ENCODE measurements at places on chromosomes 7 and 10.

GRCh38 chr10:64080071-64080470, 558.9 kb downstream of the REEP3 start:
- no peak for DNase-seq

- DNase-seq = no peak
Measured at GRCh38 chr7:70457883-70458680, 673.9 kb upstream of the GALNT17 start.

- DNase-seq = no peak
Measured at GRCh38 chr10:32413513-32413912, 32.4 kb upstream of the CCDC7 start.

GRCh38 chr7:44469461-44470134, 20.9 kb downstream of the NUDCD3 start:
- no peak for DNase-seq

DNA sequence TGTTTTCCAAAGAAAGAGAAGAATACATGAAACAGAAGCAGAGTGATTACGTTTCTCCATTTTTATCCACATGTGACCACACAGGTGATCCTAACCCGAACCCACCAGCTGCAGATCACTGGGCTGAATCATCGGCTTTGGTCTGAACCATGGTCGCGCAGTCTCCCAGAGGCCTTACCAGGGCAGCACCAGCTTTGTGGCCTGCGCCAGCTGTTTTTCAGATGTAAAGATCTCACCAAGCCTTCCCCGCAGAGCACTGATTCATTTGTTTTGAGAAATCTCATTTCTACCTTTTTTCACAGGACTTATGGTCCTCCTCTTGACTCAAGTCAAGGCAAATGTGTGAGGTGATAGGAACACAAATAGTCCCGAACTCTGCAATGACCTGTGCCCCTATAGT, 207.0 kb upstream of the PPP2R2D start:
- no peak for DNase-seq

DNA sequence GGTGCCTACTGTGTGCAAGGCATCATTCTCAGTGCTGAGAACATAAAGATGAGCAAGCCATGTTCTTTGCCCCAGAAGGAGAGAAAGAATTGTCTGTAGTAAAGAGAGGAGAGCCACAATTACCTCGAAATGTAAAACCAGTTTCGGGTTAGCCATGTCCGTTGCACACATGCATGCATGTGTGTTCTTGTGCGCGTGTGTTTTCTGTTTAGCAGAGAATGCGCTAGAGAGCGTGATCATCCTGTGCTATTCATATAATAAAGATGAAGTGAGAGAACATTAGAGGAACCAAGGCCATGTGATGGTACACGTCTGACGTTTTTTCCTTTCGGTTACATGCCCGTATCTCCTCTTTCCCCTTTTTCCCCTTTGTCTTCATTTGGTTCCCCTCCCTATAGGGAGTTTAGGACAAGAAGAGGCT, 158.2 kb downstream of the CELF2 start:
- no peak for DNase-seq

DNA sequence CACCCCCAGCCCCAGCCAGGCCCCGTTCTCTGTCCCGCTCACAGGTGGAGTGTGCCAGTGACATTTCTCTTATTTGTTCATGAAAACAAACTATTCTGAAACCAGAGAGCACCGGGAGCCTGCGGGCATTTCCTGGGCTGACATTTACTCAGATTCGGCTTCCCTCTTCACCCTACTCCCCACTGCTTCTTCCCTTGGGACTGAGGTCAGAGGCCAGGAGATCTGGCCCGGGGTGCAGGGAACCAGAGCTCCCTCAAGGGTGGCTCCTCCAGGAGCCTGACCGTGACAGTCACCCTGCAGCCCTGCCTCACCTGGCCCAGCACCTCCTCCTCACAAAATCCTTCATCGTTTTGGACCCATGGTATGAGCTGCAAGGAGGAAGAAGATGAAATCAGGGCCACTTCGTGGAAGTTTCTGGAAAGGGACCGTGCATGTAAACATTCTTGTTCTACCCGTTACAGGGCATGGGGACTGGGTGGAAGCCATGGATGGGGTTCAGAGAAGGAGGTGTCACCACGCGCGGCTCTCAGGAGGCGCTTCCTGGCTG, 12.2 kb downstream of the BHLHA15 start:
- DNase-seq = no peak

DNA sequence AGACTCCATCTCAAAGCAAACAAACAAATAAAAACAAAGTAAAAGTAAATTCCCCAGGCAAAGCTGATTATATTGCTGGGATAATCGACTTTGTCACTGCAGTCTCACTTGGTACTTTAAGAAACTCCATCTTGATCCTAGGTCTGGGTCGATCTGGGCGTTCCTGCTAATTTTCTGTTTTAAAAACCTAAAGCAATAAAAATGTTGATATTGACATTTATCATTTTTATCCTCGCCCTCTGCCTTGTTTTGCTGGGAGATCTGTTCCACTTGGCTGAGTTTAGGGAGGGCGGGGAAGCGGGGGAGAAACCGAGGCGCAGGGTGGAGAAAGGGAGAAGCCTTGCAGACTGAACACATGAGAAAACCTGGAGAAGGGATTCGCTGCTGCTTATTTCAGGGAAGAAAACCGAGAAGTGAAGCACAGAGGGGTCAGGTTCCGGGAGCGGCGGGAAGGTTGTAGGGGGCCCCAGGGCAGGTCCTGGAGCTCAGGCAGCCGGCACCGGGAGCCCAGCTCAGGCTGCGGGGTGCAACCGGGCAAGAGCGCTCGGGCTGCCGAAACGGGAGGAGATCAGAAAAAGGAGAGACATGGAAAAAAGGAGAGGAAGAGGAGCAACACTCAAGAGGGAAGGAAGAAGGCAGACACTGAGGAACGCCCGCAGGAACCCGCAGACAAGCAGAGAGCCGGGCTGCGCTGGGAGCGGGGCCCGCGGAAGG, 27.3 kb upstream of the KMT2C start:
- peak; percentile 32 for DNase-seq

DNA sequence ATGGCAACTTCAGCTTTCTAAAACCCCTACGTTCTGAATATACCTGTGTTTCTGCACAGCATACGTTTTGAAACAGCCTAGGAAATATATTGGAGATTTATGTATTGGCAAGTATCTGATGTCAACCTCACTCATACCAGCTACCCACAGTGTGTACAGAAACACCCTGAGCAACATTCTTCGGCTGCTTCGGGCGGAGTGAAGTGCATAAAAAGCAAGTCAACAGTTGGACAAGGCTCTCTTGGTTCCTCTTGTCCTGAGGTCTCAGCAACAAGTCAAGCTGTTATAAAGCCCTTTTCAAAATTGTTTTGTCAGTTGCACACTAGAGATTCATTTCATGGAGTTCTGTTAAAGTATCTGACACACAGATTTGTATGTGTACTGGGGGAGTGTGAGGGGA, 40.0 kb upstream of the PAPSS2 start:
- no peak for DNase-seq

DNA sequence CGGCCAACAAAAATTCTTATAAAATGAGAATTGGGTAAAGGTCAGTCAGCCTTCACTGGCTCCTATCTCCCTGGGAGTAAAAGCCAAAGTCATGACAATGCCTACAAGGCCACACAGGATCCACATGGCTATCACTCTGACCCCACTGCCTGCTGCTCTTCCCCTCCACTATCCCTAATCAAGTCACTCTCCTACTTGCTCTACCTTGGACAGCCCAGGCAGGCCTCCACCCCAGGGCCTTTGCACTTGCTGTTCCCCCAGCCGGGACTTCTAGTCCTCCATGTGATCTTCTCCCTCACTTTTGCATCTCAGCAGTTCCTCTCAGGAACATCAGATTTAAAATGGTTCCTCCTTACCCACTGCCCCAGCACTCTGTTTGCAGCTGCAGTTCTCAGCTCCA, 50.6 kb downstream of the PRR15 start:
- no peak for DNase-seq

DNA sequence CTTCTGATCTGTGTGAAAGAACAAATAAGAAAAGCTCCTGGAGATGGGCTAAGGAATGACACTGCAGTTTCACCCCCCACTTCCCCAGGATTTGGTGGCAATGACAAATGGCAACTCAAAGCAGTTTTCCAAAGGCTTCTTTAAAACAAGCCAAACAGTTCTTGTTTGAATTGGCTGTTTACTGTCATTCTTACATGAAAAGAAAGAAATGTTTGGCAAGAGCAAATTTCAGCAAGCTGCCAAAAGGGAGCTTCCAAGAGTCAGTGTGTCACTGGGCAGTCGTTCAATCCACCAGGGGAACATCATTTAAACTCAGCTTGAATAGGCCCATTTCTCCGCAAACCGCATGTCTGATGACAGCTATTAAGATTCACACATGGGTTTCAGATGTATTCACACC, 119.0 kb upstream of the RHOBTB1 start:
- DNase-seq = no peak

GRCh38 chr7:155533827-155534690, 12.3 kb downstream of the CNPY1 start:
- DNase-seq = no peak

DNA sequence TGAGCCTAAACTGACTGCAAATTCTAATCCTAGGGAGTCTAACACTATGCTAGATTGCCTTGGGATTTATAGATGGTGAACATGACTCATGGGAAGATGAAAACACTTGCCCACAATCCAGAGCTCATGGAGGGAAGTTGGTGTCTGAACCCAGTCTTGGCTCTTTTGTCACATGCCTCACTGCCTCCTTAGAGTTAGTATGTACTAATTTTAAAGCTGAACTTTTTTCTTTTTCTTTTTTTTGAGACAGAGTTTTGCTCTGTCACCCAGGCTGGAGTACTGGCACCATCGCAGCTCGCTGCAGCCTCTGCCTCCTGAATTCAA, 14.4 kb downstream of the MRPL32 start:
- no peak for DNase-seq

DNA sequence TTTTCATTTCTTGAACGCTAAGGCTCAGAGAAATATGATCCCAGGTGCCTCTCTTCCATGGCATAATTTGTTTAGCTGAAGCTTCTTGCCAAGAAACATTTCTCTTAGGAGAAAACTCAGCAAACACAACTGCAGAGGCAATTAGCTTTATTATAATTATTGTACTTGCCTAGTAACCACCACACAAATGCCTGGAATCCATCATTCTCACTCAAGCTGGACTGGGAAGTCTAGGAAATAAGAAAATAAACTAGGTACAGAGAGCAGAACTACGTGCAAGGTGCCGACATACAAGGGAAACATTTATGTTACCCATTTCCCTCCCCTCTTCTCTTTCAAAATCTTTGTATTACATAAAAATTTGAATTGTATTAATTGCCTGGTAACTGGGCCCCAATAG, 15.1 kb downstream of the SLC35B4 start:
- DNase-seq = no peak

- no peak for DNase-seq
Measured at GRCh38 chr10:129369566-129369965, 97.5 kb upstream of the MGMT start.

GRCh38 chr7:341841-342638, 52.1 kb downstream of the FOXL3 start:
- DNase-seq = no peak

DNA sequence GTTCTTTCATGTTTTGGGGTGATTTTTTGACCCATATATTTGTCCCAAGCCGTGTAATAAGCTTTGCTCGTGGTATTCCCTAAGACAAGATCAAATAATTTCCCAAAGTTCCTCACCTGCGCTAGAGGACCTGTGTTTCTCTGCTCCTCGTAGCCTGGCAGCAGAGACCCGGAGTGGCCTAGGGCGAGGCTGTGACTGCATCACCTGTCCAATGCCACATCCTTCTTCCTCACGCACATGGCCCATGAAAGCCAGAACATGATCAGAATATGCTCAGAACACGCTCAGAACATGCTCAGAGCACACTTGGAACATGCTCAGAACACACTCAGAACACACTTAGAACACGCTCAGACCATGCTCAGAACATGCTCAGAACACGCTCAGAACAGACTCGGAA, 23.8 kb downstream of the EN2 start:
- DNase-seq = no peak

GRCh38 chr7:41142904-41143473, 559.9 kb downstream of the INHBA start:
- no peak for DNase-seq

- no peak for DNase-seq
Measured at GRCh38 chr10:93996551-93996950, 2.8 kb downstream of the PLCE1 start.

DNA sequence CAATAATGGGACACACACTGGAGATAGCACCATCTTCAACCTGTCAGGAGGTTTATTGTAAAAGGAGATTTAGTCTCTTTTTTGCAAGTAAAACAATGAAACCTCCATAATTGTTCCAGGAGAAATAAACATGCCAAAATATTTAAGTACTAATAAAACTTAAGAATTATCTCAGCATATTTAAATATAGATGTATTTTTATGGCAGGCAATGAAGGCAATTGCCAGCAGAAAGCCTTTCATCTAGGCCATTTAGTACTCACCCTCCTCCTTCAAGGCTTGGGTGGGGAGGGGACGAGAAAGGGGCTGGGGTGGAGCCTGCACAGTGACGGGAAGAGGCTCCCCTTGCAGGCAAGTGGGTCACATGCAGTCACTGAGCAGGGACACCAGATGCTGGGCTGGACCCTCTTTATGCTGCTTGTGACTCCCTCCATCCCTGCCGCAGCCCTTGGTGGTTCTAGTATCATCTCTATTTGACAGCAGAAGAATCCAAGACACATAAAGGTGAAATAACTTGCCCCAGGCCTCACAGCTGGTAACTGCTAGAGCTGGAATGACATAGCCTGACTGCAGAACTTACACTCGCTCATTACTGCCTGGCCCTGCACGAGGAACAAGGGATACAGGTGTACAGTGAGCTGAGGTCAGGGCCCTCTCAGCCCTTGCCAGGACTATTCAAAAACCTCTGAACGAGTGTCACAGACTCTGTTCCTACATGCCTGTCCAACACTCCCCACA, 449.5 kb upstream of the ZMIZ1 start:
- DNase-seq = no peak

DNA sequence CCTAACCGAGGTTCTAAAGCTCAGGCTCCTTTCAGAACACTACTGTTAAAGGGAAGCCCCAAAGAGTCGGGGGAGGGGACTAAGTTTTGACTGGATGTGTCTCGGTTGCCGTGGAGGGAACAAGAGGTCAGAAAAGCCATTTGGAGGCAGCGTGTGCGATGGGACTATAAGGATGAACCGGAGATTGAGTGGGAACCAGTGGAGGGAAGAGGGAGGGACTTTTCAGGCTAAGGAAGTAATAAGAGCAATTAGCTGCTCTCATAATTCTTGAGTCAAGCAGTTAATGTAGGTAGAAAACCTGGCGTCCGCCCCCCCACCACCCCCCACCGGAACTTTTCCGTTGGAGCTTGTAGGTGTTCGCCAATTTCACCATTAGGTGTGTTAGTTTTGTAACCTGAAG, 491 bp upstream of the AKAP9 start:
- DNase-seq = no peak

DNA sequence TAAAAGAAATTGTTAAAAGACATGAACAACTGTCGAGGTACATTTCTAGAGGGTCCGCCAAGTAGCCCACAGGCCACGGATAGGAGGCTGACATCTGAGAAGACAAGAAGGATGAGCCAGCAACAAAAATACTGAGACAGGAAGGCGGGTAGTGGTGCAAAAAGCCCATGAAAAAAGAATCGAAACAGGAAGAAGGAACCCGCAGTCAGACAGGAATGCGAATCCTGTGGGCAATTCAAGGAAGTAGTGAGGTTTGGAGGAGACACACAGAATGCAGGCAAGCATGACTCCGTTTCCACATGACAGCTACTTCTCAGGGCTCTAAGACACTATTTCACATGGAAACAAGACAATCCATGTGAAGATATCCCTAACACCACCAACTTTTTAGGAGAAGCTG, 125.2 kb downstream of the DOCK4 start:
- DNase-seq = no peak

- no peak for DNase-seq
Measured at GRCh38 chr10:21976739-21977138, 26.8 kb downstream of the DNAJC1 start.

GRCh38 chr7:42162560-42163325, 74.3 kb downstream of the GLI3 start:
- DNase-seq = no peak

GRCh38 chr10:131926253-131926652, 25.4 kb downstream of the PPP2R2D start:
- no peak for DNase-seq
